ENCODE measurements at places on chromosomes 7 and 10.

- DNase-seq = no peak
- H3K27ac ChIP-seq = peak overlapping the region; percentile 96
- peaks cover 26% of the 10 kb centered on the region for H3K4me1 ChIP-seq
- no peaks in the 10 kb centered on the region for H3K27me3 ChIP-seq
- H3K36me3 ChIP-seq = no peaks in the 10 kb centered on the region
Measured at GRCh38 chr10:71849461-71849908, 1.6 kb downstream of the PSAP start.

DNA sequence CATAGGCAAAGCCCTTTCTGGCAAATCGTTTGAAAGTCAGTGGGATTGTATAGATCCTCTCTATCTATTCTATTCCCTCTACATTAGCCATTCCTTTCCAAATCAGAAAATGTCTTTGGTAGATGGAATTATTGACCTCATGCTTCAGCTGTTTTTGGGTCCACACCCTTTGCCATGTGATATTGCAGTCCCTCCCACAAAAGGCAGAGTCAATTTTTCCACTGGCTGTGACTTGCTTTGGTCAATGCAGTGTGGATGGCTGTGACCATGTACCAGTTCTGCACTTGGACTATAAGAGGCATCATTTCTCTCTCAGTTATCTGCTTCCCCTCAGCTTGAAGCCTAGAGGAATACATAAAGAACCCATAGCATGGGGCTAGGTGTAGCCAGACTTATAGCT is 332.9 kb downstream of the PTEN start:
- H3K27ac ChIP-seq = no peak overlapping the region
- H3K27me3 ChIP-seq = no peaks in the 10 kb centered on the region
- DNase-seq = no peak
- H3K4me3 ChIP-seq = no peak overlapping the region

DNA sequence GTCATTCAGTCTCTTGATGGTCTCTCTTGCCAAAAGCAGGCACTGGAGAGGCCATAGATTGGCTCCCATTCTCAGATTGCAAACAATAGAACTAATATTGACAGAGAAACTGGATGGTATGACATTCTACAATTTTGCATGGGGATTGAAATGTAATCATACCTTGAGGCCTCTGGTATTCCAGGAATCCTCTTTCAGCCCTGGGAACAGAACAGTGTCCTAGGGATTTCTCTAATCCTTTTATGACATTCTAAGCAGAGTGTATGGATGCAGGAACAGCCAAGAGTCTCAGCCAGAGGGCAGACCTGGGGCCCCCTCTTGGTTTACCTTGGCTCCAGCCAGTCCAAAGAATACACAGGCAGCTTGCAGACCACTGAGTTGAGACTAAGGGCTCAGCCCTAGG is 206.4 kb downstream of the KCNMA1 start:
- no peaks in the 10 kb centered on the region for H3K27me3 ChIP-seq
- no peaks in the 10 kb centered on the region for H3K36me3 ChIP-seq
- no peak for DNase-seq
- H3K27ac ChIP-seq = no peak overlapping the region

DNA sequence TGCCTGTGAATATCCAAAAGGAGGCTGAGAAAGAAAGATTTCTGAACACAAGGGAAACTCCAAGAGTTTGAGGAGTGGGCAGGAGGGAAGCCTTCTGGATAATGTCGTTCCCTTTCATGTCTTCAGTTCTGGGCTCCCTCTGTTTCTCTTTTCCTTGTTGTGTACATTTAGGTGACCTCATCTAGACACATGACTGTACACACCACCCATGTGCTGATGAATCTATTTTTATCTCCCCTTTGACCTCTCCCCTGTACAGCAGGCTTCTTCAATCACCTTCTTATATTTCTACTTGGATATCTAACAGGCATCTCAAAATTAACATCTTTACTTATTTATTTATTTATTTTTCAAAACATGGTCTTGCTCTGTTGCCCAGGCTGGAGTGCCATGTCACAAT is 363.1 kb downstream of the GATA3 start:
- no peaks in the 10 kb centered on the region for H3K4me1 ChIP-seq
- no peaks in the 10 kb centered on the region for H3K36me3 ChIP-seq
- no peak for DNase-seq
- no peak overlapping the region for H3K4me3 ChIP-seq
- no peak overlapping the region for H3K27ac ChIP-seq

- H3K27ac ChIP-seq = peak overlapping the region; percentile 68
- no peak overlapping the region for H3K4me3 ChIP-seq
- peak; percentile 52 for DNase-seq
- peaks cover 43% of the 10 kb centered on the region for H3K4me1 ChIP-seq
Measured at GRCh38 chr7:104934665-104935064, 79.3 kb upstream of the KMT2E start.

DNA sequence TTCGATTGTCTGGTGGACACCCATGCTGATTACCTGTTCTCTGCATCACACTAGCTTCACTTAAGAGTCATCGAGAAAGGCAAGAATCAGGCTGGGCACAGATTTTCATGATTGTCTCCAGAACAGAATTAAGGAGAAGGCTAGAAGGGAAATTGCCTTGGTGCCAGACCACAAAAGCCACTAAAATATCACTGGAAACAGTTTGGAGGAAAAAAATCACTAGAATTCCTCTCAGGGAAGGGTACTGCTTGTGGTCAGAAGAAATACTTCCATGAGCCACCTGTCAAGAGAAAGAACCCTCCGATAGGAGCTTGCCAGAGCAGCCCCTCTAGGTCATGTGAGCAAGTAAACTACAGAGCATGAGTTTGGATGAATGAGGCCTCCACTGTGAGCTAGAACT is 269.3 kb upstream of the TEX47 start:
- H3K36me3 ChIP-seq = no peaks in the 10 kb centered on the region
- H3K27ac ChIP-seq = no peak overlapping the region
- no peak for DNase-seq

GRCh38 chr7:22989643-22990587 is 24.0 kb downstream of the HYCC1 start:
- no peaks in the 10 kb centered on the region for H3K27me3 ChIP-seq
- H3K4me1 ChIP-seq = no peaks in the 10 kb centered on the region
- no peaks in the 10 kb centered on the region for H3K36me3 ChIP-seq
- H3K27ac ChIP-seq = no peak overlapping the region
- DNase-seq = no peak

DNA sequence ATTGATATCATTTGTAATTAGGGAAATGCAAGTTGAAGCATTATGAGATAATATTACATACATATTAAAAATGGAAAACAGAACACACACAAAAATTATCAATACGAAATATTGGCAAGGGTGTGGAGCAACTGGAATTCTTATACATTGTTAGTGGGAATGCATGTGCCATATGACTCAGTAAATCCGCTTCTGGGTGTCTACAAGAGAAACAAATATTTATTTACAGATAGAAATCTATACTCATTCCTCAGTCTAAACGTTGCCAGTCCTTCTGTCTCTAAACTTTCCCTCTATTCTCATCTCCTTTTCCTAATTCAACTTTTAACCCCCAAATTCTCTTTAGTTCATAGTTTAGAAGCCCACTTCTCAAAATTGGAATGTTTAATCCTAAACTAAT is 170.4 kb upstream of the LRRTM3 start:
- no peaks in the 10 kb centered on the region for H3K27me3 ChIP-seq
- no peak overlapping the region for H3K27ac ChIP-seq
- DNase-seq = no peak
- no peaks in the 10 kb centered on the region for H3K36me3 ChIP-seq
- H3K4me3 ChIP-seq = no peak overlapping the region
- no peaks in the 10 kb centered on the region for H3K4me1 ChIP-seq

DNA sequence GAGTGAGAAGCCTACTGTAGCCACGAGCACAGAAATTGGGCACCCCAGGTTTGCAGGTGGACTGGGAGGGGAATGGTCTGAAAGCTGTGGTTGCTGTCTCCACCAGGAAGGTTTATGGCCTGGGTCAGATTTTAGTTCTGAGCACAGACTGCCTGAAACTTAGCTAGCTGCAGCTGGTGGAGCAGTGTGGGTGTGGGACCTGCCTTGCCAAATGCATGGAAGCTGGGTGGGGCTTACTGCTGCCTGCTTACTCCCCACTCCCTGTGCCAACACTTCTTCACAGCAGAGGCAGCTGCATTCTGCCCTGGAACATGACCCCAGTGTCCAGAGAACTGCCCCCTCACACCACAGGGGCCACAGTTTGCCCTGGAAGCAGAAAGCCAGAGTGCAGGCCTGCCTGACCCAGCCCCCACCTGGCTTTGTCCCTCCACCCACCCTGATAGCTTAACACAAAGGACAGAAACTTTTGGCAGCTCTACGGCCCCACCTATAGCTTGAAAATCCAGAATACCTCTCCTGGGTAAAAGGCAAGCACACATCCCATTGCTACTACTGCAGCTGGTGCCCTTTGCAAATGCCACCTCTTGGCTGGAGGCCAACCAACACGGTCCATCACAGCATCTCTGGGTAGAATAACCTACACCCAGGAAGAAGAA is 281.6 kb downstream of the AGMO start:
- H3K27me3 ChIP-seq = no peaks in the 10 kb centered on the region
- no peak overlapping the region for H3K4me3 ChIP-seq
- no peaks in the 10 kb centered on the region for H3K36me3 ChIP-seq
- no peak overlapping the region for H3K27ac ChIP-seq
- no peak for DNase-seq
- no peaks in the 10 kb centered on the region for H3K4me1 ChIP-seq

- H3K36me3 ChIP-seq = no peaks in the 10 kb centered on the region
- H3K4me3 ChIP-seq = peak overlapping the region; percentile 100
- H3K4me1 ChIP-seq = peaks cover 15% of the 10 kb centered on the region
- DNase-seq = peak; percentile 24
- H3K27me3 ChIP-seq = no peaks in the 10 kb centered on the region
Measured at GRCh38 chr7:139231513-139232376, 708 bp downstream of the UBN2 start.

- no peaks in the 10 kb centered on the region for H3K36me3 ChIP-seq
- H3K4me1 ChIP-seq = no peaks in the 10 kb centered on the region
- DNase-seq = no peak
- H3K27ac ChIP-seq = no peak overlapping the region
- no peaks in the 10 kb centered on the region for H3K27me3 ChIP-seq
Measured at GRCh38 chr10:11741608-11742007, 574 bp upstream of the ECHDC3 start.

- no peaks in the 10 kb centered on the region for H3K4me1 ChIP-seq
- H3K27ac ChIP-seq = no peak overlapping the region
- no peaks in the 10 kb centered on the region for H3K27me3 ChIP-seq
- no peak overlapping the region for H3K4me3 ChIP-seq
Measured at GRCh38 chr7:67652937-67653336, 656.3 kb downstream of the TYW1 start.

GRCh38 chr10:52437205-52437646 is 123.1 kb downstream of the DKK1 start:
- no peaks in the 10 kb centered on the region for H3K36me3 ChIP-seq
- H3K27me3 ChIP-seq = no peaks in the 10 kb centered on the region

GRCh38 chr10:34109952-34110702 is 705.0 kb downstream of the PARD3 start:
- H3K4me3 ChIP-seq = no peak overlapping the region
- H3K36me3 ChIP-seq = no peaks in the 10 kb centered on the region
- H3K4me1 ChIP-seq = no peaks in the 10 kb centered on the region
- no peak for DNase-seq
- no peak overlapping the region for H3K27ac ChIP-seq

DNA sequence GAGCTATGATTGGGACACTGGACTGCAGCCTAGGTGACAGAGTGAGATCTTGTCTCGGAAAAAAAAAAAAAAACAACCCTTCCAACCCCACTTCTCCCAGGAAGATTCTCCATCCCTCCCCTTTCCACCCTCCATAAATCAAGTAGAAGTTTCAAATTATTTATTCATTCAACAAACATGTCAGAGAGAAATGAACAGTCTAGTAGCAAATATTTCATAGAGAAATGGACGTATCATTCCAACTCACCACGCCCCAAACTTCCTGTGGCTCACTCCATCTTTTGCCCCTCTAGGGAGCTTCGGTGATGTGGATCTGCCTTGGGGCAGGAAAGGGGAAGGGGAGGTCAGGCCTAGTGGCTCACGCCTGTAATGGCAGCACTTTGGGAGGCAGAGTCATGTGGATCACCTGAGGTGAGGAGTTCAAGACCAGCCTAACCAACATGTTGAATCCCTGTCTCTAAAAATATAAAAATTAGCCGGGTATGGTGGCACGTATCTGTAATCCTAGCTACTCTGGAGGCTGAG is 638 bp upstream of the TRAPPC14 start:
- H3K4me3 ChIP-seq = peak overlapping the region; percentile 68
- H3K27me3 ChIP-seq = no peaks in the 10 kb centered on the region
- DNase-seq = no peak
- H3K36me3 ChIP-seq = no peaks in the 10 kb centered on the region
- H3K4me1 ChIP-seq = peaks cover 45% of the 10 kb centered on the region

All from transverse colon (tissue), 4 donors.